ENCODE measurements at places on chromosomes 3 and 15. TPM values are rescaled to one million over a fixed set of nuclear protein-coding genes. Genes with fewer than 3 reads are reported as not detected.

Gene GOLGA6B
- not detected for total RNA-seq

Gene ACP3
- total RNA-seq: 0.52 TPM

Gene XCR1
- total RNA-seq: not detected

Gene CD200R1
- not detected for total RNA-seq

Gene GP9
- total RNA-seq: not detected

Gene PLA2G4D
- total RNA-seq: 0.10 TPM

Gene BCL2A1
- total RNA-seq: 0.69 TPM

Gene FAM107A
- 0.42 TPM for total RNA-seq

Gene CHRFAM7A
- 2.4 TPM for total RNA-seq

Gene DAZL
- not detected for total RNA-seq

Gene CP
- total RNA-seq: 2.7 TPM

Gene LRRC3B
- total RNA-seq: not detected

Gene SST
- 0.94 TPM for total RNA-seq

Gene CRYGS
- 0.47 TPM for total RNA-seq

Gene SLC28A1
- not detected for total RNA-seq

Gene GALNT15
- total RNA-seq: 2.1 TPM

Gene TICRR
- 6.6 TPM for total RNA-seq

Gene GP5
- not detected for total RNA-seq

Gene PIGZ
- total RNA-seq: 1.7 TPM

Gene GCHFR
- 45.9 TPM for total RNA-seq

Gene ATP13A5
- total RNA-seq: not detected
